RWPE2 (cell line): ENCODE measurements at places on chromosomes 13 and 19.
A peak's percentile ranks its signal among the peaks of the same experiment; 100 is the strongest.

- peaks cover 19% of the 10 kb centered on the region for H3K27me3 ChIP-seq
- H3K4me3 ChIP-seq: no peak overlapping the region
- no peak overlapping the region for H3K27ac ChIP-seq
- DNase-seq: no peak
- H3K4me1 ChIP-seq: no peaks in the 10 kb centered on the region
- no peaks in the 10 kb centered on the region for H3K36me3 ChIP-seq
Observed at GRCh38 chr19:51508059-51508733, 6.6 kb upstream of the SIGLEC12 start.

GRCh38 chr19:34504809-34505291, 23.3 kb downstream of the WTIP start:
- no peak overlapping the region for H3K4me3 ChIP-seq
- H3K27me3 ChIP-seq: no peaks in the 10 kb centered on the region
- H3K27ac ChIP-seq: no peak overlapping the region
- H3K4me1 ChIP-seq: no peaks in the 10 kb centered on the region
- no peak for DNase-seq

DNA sequence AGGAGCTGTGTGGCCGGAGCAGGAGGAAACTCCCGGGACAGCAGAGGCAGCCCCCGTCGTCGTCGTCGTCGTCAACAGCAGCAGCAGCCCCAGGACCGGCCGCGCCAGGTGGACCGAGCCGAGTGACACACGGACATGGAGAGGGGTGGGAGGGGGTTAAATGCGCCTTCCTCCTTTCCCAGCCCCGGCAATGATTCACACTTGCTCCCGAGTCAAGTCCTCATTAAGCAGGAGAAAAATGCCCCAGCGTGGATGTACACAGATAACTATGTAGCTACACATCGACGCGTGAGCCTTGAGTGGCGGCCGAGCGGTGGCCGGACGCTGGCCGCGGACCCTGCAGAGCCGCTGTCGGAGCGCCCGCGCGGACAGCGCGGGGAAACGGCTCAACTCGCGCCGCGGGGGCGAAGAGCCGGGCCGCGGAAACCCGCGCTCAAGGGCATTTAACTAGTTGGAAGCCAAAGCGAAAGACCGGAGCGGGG, 645 bp downstream of the UBL3 start:
- H3K4me1 ChIP-seq: peaks cover 22% of the 10 kb centered on the region
- H3K4me3 ChIP-seq: peak overlapping the region; percentile 80
- no peaks in the 10 kb centered on the region for H3K36me3 ChIP-seq
- no peaks in the 10 kb centered on the region for H3K27me3 ChIP-seq
- H3K27ac ChIP-seq: peak overlapping the region; percentile 70
- no peak for DNase-seq

DNA sequence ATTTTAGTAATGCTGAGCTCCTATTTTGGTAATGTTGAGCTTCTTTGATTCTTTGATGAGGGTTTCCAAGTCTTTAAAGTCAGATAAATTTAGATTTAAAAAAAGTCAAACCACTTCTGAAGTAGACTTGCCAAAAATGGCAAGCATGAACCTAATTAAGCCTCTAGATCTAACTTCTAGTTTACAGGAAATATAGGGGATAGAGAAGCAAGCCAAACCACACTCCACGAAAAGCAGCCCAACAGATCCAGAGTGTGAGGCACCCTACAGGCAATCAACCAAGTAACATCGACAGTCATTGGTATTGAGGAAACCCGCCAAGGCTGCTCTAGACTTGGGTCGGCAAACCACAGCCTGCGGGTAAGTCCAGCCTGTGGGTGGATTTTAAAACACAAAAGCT, 3.7 kb downstream of the GGACT start:
- no peaks in the 10 kb centered on the region for H3K27me3 ChIP-seq
- no peaks in the 10 kb centered on the region for H3K36me3 ChIP-seq
- DNase-seq: no peak
- no peak overlapping the region for H3K4me3 ChIP-seq
- H3K27ac ChIP-seq: no peak overlapping the region

DNA sequence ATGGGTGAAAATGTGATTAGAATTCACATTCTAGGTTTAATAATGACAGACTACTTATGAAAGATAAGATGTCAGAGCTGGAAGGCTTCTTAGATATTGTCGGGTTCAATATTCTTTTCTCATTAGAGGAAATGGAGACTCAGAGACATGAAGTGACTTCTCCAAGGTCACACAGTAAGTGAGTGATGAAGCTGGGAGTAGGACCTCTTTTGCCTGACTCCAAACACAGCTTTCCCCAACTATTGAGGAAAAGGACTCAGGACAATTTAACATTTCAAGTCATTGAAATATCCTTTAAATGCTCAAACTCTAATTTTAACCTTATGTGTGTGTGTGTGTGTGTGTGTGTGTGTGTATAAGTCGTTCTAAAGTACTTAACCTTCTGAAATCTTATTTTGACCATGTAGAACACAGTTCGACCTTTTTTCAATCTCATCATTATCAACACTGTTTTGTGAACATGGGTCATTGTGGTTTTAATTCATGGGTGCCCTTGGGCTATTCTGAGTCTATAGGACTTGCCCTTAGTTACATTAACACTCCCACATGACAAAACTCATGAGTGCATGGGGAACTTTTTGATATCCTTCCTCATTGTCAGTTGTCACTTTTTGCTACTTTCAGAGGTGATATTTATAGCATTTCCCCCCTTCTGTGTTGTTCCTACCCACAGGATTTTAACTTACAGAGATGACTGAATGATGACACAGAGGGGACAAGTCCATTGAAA, 53.0 kb downstream of the LRCH1 start:
- no peak overlapping the region for H3K27ac ChIP-seq
- H3K4me3 ChIP-seq: no peak overlapping the region
- no peak for DNase-seq
- peaks cover 2% of the 10 kb centered on the region; the same call in 1 of the 2 replicates for H3K36me3 ChIP-seq
- H3K27me3 ChIP-seq: no peaks in the 10 kb centered on the region
- H3K4me1 ChIP-seq: peaks cover 37% of the 10 kb centered on the region

DNA sequence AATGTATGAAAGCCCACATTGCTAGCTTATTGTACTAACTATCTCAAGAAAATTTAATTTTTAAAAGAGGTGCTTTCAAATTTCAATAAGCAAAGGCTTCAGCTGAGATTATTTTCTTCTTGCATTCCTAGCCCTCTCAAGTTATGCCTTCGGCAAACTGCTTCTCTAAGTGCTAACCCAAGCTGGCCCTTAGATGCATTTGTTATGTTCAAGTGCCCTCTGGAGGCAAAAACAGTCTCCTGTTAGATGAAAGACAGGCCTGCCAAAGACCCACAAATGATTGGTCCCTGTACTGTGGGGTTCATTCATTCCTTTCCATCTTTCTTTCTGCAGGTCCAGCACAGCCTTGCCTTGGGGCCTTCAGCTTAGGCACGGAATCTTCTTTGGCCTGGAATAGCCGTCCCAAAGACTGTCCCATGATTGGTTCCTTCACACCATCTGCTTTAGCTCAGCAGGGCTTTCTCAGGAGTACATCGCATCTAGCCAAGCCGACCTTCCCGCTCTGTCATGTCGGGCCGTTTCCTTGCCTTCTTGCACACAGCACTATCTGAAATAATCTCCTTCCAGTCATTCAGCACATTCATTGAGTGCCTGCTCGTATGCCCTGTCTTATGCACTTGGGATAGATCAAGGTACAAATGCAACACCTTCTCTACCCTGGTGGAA, 26.4 kb upstream of the TPTE2 start:
- H3K27me3 ChIP-seq: no peaks in the 10 kb centered on the region
- H3K36me3 ChIP-seq: no peaks in the 10 kb centered on the region
- no peak overlapping the region for H3K4me3 ChIP-seq
- no peaks in the 10 kb centered on the region for H3K4me1 ChIP-seq
- no peak for DNase-seq
- no peak overlapping the region for H3K27ac ChIP-seq

DNA sequence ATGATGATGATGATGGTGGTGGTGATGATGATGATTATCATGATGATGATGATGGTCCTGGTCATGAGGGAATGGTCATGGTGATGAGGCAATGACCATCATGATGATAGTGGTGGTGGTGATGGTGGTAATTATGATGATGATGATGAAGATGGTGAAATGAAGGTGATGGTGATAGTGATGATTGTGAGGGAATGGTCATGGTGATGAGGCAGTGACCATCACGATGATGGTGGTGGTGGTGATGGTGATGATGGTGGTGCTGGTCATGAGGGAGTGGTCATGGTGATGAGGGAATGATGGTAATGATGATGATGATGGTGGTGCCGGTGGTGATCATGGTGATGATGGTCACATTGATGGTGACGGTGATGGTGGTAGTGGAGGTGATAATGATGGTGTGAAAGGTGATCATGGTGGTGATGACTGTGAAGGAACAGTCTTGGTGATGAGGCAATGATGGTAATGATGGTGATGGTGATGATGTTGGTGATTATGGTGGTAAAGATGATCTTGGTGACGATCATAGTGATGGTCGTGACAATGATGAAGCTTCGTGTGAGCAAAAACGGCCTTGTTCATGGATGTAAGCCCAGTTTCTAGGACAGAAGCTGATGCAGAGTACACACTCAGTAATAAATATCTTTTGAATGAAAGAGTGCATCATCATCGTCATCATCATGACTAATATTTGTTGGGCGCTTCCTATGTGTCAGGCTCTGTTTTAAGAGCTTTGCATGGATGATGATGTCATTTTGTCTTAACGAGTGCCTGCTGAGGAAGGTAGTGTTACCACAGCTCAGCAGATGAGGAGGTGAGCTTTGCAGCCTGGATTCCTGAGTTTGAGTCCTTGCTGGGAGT, 17.3 kb downstream of the SBK2 start:
- no peaks in the 10 kb centered on the region for H3K4me1 ChIP-seq
- H3K27me3 ChIP-seq: no peaks in the 10 kb centered on the region
- no peak overlapping the region for H3K4me3 ChIP-seq
- H3K36me3 ChIP-seq: no peaks in the 10 kb centered on the region
- no peak overlapping the region for H3K27ac ChIP-seq

- H3K4me1 ChIP-seq: no peaks in the 10 kb centered on the region
- no peaks in the 10 kb centered on the region for H3K27me3 ChIP-seq
- DNase-seq: no peak
- no peaks in the 10 kb centered on the region for H3K36me3 ChIP-seq
Observed at GRCh38 chr13:29886446-29886845, 36.0 kb upstream of the UBL3 start.

DNA sequence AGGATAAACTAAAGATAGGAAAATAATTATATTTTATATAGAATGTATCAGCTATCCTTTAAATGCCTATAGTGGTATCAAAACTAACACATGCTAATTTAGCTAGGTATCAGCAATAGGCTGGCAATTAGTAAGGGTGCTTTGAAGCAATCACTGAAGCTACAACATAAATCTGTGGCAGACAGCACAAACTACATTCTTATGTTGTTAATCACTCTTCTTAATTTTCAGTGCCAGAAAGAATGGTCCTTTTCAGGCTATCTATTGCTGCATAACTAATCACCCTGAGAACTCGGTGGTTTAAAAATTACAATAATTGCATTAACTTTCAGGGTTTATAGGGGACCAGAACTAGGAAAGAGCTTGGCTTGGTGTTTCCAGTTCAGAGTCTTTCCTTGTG, 963.1 kb downstream of the EFNB2 start:
- DNase-seq: no peak
- H3K27me3 ChIP-seq: no peaks in the 10 kb centered on the region
- H3K36me3 ChIP-seq: no peaks in the 10 kb centered on the region
- H3K27ac ChIP-seq: no peak overlapping the region

GRCh38 chr19:478976-479375, 17.3 kb upstream of the MADCAM1 start:
- no peaks in the 10 kb centered on the region for H3K27me3 ChIP-seq
- no peak for DNase-seq
- no peaks in the 10 kb centered on the region for H3K36me3 ChIP-seq

DNA sequence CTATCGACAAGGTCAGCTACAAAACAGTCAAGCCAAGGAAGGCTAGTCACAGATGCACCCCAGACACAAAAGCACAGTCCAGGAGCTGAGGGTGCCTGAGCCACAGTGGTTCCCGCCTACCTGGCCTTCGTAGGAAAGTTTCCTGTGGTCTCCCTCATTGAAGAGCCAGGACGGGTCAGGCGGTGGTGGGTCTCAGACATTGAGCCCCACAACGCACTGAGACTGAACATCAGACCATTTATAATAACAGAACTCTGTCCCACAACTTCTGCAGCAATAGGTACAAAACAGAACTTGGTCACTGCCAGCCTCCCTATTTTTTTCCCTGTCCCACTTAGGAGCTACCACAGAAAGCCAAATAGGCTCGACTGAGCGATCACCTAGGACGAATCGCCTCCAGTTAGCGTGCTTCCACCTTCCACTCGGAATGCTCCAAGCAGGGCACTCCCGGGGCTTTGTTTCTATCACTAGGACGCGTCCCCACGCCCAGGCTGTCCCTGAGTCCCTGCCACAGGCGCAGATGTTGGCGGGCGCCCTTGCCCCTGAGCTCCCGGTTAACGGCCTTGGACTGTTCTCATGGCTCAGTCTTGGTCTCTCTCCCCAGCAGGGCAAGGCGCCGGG, 640 bp upstream of the ZNF544 start:
- no peaks in the 10 kb centered on the region for H3K27me3 ChIP-seq
- H3K36me3 ChIP-seq: peaks cover 35% of the 10 kb centered on the region
- peak overlapping the region; percentile 61 for H3K4me3 ChIP-seq

GRCh38 chr19:2214251-2214650, 21.9 kb downstream of the PLEKHJ1 start:
- no peak for DNase-seq
- H3K36me3 ChIP-seq: peaks cover 78% of the 10 kb centered on the region
- H3K27me3 ChIP-seq: no peaks in the 10 kb centered on the region
- H3K4me1 ChIP-seq: no peaks in the 10 kb centered on the region
- no peak overlapping the region for H3K4me3 ChIP-seq

DNA sequence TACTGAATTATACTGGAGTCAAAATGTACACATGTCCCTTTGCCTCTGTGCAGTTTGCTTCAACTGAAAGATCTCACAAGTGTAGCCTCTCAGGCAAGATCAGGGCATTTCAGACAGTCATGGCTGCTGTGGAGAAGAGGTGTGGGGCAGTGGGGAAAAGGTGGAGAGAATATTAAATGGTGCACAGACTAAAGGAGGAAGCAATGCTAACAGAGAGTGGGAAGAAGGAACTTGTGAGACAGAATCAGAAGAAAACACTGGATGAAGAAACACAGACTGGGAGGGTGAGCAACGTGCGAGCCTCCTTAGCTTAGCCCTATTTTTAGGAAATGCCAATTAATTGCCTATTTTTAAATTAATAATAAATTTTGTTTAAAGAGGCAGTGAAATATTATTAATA, 49.6 kb upstream of the RAP2A start:
- no peak for DNase-seq
- H3K4me3 ChIP-seq: no peak overlapping the region
- H3K27ac ChIP-seq: no peak overlapping the region
- no peaks in the 10 kb centered on the region for H3K4me1 ChIP-seq

- no peaks in the 10 kb centered on the region for H3K36me3 ChIP-seq
- no peaks in the 10 kb centered on the region for H3K27me3 ChIP-seq
- no peaks in the 10 kb centered on the region for H3K4me1 ChIP-seq
- H3K4me3 ChIP-seq: no peak overlapping the region
Observed at GRCh38 chr19:13269348-13269747, 119.1 kb downstream of the IER2 start.

GRCh38 chr19:18865973-18866799, 29.8 kb downstream of the CERS1 start:
- H3K27ac ChIP-seq: no peak overlapping the region
- peak; percentile 51 for DNase-seq
- no peaks in the 10 kb centered on the region for H3K27me3 ChIP-seq
- H3K4me3 ChIP-seq: no peak overlapping the region
